Stimulated activated CD4-positive, alpha-beta T cell treated with anti-CD3 and anti-CD28 coated beads, Interleukin-12 subunit alpha, Interleukin-12 subunit beta, amount 100 ng/mL, for 24 hours (primary cell): ENCODE measurements at places on chromosomes 6 and 20.

- DNase-seq = no peak
Measured at GRCh38 chr20:44367746-44368145, 12.2 kb downstream of the HNF4A start.

GRCh38 chr6:10824819-10825218 lies 13.5 kb downstream of the MAK start:
- DNase-seq = no peak

GRCh38 chr6:43786664-43787329 lies 16.8 kb downstream of the VEGFA start:
- no peak for DNase-seq

DNA sequence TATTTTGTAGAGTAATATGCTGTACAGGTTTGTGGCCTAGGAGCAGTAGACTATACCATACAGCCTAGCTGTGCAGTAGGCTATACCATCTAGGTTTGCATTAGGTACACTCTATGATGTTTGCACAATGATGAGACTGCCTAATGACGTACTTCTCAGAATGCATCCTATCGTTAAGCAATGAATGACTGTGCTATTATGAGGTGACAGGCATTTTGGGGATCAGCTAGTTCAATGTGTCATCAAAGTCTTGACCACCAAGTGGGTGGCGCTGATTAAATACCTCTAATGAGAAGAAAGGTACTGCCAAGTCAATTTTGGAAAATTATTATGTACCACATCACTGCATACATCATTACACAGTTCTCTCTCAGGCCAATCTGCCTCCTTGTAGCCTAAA lies 190.2 kb downstream of the BACH2 start:
- no peak for DNase-seq

- DNase-seq = no peak
Measured at GRCh38 chr6:15790116-15790515, 127.3 kb upstream of the DTNBP1 start.

DNA sequence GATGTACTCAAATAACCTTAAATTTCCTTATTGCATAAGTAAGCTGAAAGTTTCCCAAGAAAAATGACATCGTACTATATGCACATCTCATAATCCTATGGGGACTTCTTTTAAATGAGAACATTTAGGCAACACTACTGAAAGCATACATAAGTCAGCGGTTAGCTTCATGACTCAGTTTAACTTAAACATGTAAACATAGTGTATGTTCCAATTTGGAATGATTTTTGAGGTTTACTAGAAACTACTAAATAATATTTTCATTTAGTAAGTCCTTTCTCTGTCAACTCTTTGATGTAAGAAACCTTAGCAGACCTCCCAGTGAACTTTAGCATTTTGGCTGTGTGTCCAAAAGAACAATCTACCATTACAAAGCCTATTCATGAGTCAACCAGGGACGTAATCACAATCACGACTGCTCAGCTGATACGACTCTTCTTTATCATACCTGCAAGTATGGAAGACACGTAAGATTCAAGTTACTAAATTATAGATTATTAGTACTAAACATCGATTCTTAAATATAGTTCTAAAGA lies 19.3 kb downstream of the HIVEP2 start:
- no peak for DNase-seq

- DNase-seq = no peak
Measured at GRCh38 chr6:113092795-113093194, 745.7 kb downstream of the RFPL4B start.

DNA sequence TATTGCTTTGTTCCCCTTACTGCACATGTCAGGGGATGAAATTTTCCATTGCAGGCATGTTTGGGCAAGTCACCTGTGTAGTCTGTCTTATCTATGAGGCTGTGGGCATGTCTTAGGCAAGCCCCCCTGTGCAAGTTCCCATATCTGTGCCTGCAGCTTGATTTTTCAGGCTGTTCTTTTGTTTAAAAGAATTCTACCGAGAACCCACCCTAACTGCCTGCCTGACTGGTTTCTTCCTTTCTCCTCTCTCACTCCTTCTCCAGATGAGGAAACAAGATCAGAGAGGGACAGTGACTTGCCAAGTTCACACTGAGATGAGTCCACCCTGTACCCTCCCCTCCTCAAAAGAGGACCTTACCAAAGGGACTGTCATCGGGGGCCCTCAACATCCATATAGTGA lies 11.0 kb downstream of the TREML2 start:
- no peak for DNase-seq
